WTC11 (cell line): ENCODE measurements at places on chromosomes 16 and 17. TPM values are rescaled to one million over a fixed set of nuclear protein-coding genes. Genes with fewer than 3 reads are reported as not detected.
A peak's percentile ranks its signal among the peaks of the same experiment; 100 is the strongest.

The ABCC12 gene
- total RNA-seq: not detected in 3 replicates

DNA sequence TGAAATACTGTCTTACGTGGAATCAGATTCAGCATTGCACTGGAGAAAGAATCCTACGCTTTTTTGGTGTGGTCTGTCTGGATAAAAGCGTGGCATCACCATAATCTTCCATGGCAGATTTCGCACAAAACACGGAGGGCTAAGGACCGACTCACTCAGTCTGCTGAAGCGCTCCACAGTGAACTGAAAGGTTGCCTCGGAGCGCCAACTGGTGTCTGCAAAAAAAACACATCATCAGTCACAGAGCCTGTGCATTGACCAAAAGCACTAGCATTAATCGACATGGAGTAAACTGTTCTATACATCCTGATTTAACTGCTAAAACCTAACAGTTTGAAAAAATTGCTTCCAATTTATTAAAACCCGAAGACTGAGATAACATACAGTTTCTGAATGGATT is 40.5 kb downstream of the USP7 start:
- no peak for DNase-seq

DNA sequence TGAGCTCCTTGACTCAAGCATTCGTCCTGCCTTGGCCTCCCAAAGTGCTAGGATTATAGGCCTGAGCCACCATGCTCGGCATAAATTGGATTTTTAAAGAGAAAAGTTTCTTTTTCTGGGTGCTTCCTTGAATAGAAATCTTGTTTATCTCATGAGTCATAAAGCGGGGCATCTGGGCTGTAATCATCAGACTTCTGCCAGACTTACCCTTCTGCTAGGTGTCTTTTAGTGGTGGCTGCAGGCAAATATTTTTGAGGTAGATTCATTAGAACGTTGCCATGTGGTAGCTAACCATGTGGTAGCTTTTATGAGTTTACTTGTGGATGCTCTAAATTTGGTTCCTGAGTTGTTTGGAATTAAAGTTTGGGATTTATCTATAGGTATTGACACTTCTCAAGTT is 13.4 kb downstream of the PGS1 start:
- DNase-seq: no peak

GRCh38 chr17:34913001-34913400 is 48.3 kb downstream of the CCT6B start:
- DNase-seq: no peak

The AATK gene
- 2.9 to 4.4 TPM (median 3.0 TPM) in 3 replicates for total RNA-seq

DNA sequence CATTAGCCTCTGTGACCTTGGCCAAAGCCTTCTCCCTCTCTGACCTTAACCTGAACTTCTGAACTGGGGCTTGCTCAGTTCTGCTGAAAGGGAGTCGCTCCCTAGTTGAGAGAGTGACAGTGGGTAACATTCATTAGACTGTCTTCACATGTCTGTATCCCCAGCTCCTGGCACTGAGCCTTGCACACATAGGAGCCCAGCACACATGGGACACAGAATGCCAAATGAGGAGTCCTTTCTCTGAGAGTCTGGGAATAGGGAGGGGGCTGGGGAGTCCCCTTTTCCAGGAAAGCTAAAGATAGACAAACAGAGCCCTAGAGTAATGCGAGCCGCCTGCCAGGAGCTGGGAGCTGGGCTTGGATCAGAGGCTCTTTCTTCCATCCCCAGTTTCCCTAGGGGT is 2.5 kb downstream of the TAC4 start:
- no peak for DNase-seq

The PDILT gene
- total RNA-seq: not detected in 3 replicates

- DNase-seq: no peak
These were observed 944.0 kb downstream of the KCNJ2 start for GRCh38 chr17:71113347-71113746.

DNA sequence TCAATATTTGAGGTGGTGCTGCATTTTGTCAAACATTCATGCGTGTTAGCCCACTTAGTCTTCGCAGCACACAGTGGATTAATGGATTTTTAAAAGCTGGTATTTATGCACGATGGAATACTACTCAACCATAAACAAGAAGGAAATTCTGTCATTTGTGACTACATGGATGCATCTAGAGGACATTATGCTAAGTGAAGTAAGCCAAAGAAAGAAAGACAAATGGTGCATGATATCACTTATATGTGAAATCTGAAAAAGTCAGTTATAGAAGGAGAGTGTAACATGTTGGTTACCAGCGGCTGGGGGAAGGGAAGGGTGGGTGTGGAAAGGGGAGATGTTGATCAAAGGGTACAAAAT is 23.0 kb downstream of the HMOX2 start:
- no peak for DNase-seq

- no peak for DNase-seq
These were observed 4.6 kb upstream of the KLHL36 start for GRCh38 chr16:84643674-84644073.

DNA sequence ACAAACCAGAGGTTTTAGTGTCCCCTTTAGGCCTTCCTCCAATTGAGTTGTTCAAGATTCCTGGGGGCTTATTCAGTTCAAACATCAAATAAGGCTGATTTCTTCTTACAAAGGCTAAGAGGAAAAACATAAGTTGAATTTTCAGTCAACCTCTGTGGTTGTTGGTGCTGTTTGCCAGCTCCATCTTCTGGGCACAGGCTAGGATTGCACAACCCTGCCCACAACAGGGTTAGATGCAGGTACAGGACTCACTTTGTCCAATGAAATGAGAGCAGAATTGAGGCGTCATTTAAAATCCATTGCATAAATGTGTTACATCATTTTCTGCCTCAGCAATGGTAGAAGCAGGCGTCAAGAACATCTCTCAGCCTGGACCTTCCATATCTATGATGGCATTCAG is 173.3 kb downstream of the PMP22 start:
- DNase-seq: peak; percentile 25

DNA sequence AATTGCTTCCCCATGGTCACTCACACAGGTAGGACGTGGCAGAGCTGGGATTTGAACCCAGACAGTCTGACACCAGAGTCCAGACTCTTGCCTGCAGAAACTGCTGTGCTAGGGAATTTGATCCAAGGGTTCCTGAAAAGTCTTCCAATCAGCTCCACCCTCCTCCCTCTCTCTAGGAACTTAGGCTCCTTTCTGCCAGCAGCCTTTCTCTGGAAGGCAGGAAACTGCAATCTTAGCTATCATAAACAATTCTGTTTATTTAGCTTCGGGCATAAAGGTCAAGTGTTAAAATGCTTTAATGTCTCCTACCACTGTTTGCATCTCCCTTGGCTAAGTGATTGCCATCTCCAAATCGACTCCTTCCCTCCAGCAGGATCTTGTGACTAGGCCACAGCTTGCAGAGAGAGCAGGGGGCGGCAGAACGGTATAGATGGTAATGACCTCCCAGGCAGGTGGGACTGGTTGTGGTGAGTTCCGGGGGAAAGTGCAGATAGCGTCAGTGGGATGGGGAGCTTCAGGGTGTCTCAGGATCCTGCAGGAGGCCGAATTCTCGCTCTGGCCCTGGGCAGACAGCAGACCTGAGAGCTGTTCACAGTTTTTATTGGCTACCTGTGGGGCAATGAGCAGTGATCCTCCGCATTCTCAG is 882.4 kb upstream of the EEF2KMT start:
- DNase-seq: no peak

The ZSCAN10 gene
- total RNA-seq: 263 to 286 TPM (median 271 TPM) in 3 replicates

DNA sequence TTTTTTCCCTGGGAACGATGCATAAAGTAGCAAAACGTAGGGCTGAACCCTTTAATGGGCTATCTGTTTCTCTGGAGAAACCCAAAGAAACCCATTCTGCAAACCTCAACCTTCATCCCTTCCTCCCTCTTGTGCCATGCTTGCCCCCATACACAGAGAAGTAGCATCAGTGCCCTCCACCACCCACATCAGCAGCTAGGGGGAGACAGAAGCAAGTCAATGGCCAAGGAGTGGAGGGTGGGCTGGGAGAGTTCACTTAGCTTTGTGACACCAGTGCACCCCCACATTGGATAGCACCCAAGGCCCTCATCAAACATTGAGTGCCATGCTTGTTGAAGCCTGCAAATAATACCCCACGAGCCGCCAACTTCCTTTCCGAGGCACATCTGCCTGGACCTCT is 282.4 kb downstream of the ABCC12 start:
- peak; percentile 30 for DNase-seq

The GP1BA gene
- not detected in 3 replicates for total RNA-seq

DNA sequence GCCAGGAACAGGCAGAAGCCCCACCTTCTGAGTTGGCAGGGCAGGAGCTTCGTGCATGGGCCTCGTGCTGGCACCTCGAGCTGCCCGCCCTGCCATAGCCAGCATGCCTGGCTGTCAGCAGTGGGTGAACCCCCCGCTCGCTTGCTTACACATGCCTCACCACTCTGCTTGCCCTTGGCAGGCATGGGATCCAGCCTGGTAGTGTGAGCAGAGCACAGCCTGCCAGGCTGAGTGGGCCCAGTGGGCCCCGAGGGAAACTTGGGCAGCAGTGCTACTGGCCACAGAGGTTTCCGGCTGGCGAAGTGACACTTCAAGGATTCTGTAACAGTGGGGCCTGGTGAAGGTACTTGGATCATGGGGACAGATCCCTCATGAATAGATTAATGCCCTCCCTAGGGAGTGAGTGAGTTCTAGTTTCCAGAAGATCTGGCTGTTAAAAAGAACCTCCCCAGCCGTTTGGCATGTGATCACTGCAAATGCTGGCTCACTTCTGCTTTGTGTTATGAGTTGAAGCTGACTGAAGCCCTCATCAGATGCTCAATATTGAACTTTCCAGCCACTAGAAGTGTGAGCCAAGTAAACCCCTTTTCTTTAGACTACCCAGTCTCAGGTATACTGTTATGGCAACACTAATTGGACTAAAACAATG is 114.7 kb downstream of the BCAS3 start:
- no peak for DNase-seq

The TLCD2 gene
- total RNA-seq: 1.4 to 1.9 TPM (median 1.4 TPM) in 3 replicates

- peak; percentile 73 for DNase-seq
These were observed at the start of gene CNTNAP1 for GRCh38 chr17:42681976-42682721. TSS of gene CNTNAP1 (plus strand) at chr17:42682531. CDS start at chr17:42682830, 299 bp downstream.

DNA sequence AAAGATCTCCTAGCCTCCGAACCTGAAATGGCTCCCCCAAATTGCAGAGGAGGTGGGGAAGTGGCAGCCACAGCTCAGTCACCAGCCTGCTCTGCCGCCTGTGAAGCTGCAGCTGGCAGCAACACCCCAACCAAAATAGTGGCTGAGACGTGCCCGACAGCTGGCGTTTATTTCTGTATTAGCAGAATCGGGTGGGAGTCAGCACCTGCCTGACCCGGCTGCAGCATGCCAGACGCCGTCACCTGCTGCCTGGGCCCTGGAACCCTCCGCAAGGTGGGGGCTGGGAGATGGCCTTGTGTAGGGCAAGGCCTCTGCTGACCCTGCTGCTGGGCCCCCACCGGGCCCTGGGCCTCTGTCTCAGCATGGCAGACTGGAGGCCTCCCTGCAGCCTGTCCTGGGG is 17.5 kb upstream of the PABPN1L start:
- no peak for DNase-seq

The MT1M gene
- 4.5 to 4.8 TPM (median 4.7 TPM) in 3 replicates for total RNA-seq

GRCh38 chr17:35068249-35068648 is 4.7 kb upstream of the RFFL start:
- no peak for DNase-seq

The CARD14 gene
- total RNA-seq: 0.18 to 0.83 TPM (median 0.25 TPM) in 3 replicates

The GAA gene
- total RNA-seq: 91.6 to 97.7 TPM (median 93.9 TPM) in 3 replicates

DNA sequence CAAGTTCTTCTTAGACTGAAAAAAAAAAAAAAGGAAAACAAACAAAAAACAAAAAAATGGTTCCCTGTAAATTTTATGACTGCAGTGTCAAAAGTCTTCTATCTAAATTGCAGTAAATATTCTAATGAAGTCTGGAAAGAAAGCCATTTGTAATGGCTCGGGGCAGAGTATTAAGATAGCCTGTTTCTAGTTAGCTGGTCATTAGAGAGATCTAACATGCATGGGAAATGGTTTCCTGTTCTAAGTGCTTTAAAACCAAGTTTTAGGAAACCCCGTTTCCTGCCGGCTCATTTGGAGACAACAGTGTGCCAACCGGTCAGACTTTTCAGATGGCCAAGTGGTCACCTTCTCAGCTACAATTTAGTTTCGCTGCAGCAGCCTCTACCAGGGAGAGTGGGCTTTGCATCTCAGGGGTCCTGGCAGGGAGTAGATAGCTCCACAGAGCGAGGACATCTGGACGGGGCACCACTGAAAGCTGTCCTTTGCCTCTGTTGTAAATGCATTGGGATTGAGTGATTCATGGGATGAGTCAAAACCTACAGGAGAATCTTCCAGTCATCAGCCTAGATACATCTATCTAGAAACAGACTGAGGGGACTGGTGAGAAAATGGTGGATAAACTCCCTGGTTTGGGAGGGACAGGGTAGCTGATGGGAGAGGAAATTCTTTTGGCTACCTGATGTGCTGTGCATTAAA is 473.2 kb upstream of the SALL1 start:
- no peak for DNase-seq

GRCh38 chr16:85360323-85361277 is 248.3 kb upstream of the CIBAR2 start:
- no peak for DNase-seq

- DNase-seq: no peak
These were observed 48.9 kb downstream of the SLFN5 start for GRCh38 chr17:35291802-35292201.

DNA sequence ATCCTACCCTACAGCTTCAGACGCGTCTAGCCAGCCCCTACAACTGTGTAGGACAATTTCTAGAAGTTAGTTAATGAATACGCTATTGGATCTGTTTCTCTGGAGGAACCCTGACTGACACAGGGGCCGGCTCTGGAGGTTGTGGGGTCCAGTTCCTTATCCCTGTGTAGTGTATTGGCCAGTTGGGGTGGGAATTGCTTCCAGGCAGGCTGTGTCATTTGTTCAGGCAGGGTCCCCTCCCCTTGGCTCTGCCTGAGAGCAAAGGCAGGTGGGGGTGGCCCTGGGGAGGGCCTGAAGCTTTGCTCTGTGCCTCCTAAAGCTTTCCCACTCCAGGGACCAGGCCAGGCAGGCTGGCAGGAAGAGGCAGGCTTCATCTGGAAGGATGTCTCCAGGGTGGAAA is 11.7 kb upstream of the CETP start:
- DNase-seq: no peak

The CHST5 gene
- total RNA-seq: 0.71 to 0.89 TPM in 2 of 3 replicates, not detected in the other

DNA sequence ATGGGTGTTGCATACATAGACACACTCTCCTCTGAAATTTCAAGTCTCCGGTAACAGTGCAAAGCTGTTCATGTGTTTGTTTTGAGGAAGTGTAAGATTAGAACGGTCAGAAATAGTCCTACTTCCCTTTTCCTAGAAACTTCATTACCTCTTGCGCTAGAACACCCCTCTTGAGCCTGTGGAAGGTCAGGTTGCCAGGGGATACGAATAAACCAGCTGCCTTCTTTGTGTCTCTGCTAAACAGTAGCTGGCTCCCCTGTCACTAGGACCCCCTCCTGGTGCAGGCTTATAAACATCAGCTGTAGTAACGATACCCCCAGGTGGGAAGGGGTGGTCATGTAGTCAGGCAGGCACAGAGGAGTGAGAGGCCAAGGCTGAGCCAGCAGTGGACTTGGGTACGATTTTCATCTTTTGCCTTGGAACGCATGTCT is 113.4 kb upstream of the RCVRN start:
- no peak for DNase-seq

The CCL1 gene
- not detected in 3 replicates for total RNA-seq

The DOC2B gene
- 2.1 to 2.7 TPM (median 2.5 TPM) in 3 replicates for total RNA-seq

GRCh38 chr17:40705584-40705983 is 2.0 kb upstream of the KRT24 start:
- DNase-seq: no peak

The TAC4 gene
- not detected in 3 replicates for total RNA-seq

The AANAT gene
- 0.17 to 0.57 TPM in 2 of 3 replicates, not detected in the other for total RNA-seq
